ENCODE measurements at places on chromosomes 3 and 15.

DNA sequence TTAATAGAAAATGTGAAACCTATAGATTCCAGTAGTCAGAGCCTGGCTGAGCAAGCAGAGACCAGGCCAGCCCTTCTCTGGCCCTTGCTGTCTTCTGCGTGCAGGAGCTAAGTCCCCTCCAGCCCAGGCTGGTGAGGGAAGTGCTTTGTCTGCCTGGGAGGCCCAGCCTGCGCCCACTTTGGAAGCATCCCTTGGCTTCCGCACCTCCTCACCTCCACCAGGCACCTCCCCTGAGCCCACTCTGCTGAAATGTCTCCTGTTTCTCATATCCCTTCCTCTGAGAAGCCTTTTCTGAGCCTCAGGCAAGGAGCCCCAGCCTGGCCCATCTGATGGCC is 45.3 kb downstream of the ALDH1L1 start:
- no peak for DNase-seq

DNA sequence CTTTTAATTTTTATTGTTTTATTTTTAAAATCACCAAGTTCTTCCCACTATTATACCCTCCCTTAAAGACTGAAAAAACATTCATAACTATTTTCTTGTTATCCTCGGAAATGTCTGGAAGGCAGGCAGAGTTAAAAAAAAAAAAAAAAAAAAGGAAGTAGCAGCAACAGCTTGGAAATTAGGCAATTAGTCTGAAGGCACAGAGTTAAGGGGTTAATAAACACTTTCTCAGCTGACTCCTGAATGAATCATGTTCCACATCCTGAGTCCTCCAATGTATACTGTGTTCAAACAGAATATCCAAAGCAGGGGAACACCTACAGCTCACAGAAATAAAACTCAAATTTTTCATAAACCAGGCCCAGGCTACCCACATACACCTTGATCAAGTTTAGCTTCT is 5.8 kb downstream of the HEXA start:
- DNase-seq, result no peak

GRCh38 chr15:90918034-90918788 is 14.1 kb downstream of the HDDC3 start:
- DNase-seq, result no peak

DNA sequence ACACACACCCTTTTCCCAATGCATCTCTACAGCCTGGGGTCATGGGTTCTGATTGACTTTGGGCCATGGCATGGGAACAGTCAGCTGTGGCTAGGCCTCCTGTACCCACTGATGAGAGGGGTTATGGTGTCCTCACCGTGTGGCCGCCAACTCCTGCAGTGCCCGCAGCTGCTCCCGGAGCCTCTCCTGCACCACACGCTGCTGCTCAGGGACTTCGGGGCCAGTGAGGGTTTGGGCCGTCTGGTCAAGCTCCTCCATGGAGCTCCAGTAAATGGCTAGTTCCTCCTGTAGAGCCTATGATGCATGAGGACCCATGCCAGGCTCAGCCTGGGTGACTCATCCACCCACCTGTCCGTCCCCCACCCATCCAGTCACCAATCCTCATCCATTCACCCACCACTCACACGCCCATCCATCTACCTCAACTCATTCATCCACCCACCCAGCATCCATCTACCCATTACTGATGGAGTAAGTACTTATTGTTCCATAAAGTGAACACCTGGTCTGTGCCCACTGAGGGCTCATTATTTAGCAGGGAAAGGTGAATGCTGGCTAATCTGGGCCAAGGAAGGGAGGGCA is 21.6 kb downstream of the SPTBN5 start:
- DNase-seq, result no peak

DNA sequence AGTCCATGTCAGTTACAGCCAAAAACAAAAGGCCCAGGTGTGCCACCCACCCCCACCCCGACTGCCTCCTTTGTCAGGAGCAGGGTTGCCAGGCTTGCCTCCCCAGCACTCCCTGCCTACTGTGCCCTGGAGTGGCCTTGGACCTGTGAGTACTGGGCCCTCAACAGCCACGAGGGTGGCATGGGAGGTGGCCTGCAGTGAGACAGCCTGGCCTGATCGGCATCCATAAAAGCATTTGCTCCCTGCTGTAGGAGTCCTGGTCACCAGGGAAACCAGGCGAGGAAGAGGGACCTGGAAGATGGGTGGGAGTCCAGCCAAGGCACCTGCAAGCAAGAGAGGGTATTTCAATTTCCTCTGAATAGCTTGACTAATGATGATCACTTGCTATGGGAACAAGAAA is 56.4 kb upstream of the KCNMB2 start:
- DNase-seq, result no peak

DNA sequence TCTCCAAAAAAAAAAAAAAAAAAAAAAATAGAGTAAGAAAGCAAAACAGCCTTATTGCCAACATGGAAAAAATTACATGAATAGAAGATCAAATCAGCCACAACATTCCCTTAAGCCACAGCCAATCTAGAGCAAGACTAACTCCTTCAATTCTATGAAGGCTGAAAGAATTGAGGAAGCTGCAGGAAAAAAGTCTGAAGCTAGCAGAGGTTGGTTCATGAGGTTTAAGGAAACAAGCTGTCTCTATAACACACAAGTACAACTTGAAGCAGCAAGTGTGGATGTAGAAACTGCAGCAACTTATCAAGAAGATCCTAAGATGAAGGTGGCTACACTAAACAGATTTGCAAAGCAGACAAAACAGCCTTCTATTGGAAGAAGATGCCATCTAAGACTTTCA is 9.3 kb downstream of the PARL start:
- DNase-seq, result no peak

- no peak for DNase-seq
These were observed 39.2 kb upstream of the HERC1 start for GRCh38 chr15:63872759-63873510.

GRCh38 chr15:29066310-29066709 is 180.5 kb downstream of the APBA2 start:
- DNase-seq, result no peak

DNA sequence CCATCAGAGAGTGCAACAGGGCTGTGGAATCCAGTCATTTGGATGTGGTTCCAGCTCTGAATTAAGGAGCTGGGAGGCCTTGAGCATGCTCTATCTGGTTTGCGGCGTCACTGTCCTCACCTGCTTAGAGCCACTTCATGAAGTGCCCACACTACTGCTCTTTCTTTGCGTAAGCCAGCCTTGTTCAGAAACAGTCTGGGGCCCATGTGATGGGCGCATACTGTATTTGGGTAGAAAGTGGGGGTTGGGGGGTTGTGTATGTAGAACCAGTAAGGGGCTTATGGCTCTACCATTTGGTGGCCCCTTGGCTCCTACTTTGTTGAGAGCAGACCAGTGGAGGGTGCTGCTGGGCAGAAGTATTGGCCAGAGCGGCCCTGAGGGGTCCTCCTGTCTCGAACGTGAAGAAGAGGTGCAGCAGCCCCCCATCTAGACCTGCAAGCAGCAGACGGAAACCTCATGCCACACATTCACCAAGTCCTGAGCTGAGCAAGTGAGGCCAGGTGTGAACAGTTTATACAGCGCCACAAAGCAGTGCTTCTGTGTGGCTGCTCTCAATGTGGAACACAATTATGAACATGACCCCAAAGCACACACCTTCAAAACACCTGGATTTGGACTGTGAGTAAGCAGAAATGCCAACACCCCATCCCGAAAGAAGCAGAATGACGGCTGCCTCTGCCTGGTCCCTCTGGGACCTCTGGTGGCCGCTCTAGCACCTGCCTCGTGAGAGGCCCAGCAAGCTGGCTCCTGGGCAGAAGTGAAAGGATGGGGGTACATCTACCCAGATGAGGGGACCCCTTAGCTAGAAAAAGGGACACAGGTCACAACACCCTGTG is 26.6 kb downstream of the SRPRB start:
- no peak for DNase-seq

- DNase-seq, result no peak
These were observed 37.9 kb downstream of the ACP3 start for GRCh38 chr3:132354916-132355702.

DNA sequence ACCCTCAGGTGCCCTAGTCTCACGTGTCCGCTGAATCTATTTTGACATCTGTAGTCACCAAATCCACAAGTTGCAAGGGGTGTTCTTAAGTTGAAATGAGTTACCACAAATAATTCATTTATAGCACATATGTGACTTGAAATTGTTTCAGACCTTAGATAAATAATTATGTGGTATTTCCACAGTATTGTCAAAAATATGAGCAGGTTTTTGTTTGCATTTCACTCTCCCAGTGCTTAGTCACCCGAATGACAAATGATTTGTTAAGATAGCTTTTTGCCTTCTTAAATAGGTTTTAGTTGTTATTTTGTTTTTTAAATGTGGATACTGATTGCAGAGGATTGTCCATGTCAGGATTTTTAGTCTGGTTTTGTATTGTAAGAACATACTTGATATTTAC is 2.6 kb downstream of the MFSD1 start:
- no peak for DNase-seq

- DNase-seq, result no peak
These were observed 1570.1 kb downstream of the SI start for GRCh38 chr3:163508206-163508605.

DNA sequence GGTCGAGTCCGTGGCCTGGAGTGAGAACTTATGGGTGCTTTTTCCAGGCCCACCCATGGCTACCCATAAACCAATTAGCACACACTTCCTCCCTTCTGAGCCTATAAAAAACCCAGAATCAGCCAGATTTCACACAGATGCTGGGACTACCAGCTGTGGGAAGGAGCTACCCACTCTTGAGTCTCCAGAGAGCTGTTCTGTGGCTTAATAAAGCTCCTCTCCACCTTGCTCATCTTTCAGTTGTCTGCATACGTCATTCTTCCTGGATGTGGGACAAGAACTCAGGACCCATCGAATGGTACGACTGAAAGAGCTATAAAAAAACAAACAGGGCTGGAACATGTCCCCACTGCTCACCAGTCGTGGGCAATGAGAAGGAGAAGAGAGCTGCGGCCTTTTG is 555.4 kb upstream of the CCDC54 start:
- no peak for DNase-seq

GRCh38 chr3:117580806-117581205 is 871.2 kb downstream of the TUSC7 start:
- no peak for DNase-seq

GRCh38 chr15:99437315-99438223 is 128.2 kb upstream of the MEF2A start:
- no peak for DNase-seq

DNA sequence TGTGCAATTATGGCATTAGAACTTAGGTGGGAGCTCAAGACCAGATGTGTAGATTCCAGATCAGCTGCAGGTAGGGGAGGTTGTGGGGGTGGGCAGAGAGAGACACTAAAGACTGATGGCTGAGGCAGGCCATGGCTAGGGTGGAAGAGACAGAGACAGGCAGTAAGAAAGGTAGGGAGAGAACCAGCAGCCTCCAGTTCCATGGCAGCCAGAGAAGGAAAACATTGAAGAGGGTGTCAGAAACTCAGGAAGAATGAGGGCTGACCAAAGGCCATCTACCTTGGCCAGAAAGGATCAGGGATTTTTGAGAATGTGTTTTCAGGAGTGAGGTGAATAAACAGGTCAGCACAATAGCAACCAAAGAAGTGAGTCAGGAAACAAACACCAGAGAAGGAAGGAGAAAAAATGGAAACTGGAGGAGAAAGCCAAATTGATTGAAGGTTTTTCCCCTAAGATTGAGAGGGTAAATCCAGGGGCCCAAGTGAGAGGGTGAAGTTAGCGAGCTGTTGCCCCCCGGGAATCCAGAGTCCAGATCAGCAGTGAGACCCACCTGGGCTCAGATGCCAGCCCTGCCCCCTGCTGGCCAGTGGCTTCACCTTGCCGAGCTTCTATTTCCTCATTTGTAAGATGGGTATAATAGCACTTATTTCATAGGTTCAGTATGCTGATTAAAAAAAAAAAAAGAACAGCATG is 41.0 kb downstream of the ABHD2 start:
- peak; percentile 48 for DNase-seq

GRCh38 chr3:115254492-115255196 is 107.6 kb upstream of the ZBTB20 start:
- no peak for DNase-seq

DNA sequence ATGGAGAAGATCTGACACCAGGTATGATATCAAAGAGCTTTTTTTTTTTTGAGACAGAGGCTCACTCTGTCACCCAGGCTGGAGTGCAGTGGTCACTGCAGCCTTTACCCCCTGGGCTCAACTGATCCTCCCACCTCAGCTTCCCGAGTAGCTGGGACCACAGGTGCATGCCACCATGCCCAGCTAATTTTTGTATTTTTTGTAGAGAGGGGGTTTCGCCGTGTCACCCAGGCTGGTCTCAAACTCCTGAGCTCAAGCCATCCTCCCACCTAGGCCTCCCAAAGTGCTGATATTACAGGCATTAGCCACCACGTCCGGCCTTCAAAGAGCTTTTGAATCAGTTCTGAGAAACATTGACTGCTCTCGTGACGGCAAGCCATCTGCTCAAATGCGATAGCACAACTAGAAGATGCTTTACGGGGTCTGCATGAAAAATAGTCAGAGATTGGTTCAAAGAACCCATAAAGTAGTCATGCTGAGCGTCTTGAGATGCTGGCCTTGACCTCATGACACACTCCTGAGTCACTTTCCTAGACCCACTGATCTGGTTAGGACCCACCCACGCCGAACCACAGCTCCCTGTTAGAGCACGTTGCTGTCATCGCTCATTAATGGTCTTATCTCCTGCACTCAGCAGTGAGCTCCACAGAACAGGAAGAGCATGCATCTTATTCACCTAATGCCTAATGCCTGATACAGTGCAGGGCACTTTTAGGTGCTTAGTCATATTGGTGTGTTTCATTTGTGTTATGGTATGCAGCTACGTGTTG is 57.0 kb upstream of the NR2F2 start:
- no peak for DNase-seq

- DNase-seq, result no peak
These were observed 77.3 kb downstream of the LRTM1 start for GRCh38 chr3:54850484-54851018.

GRCh38 chr3:15557511-15557946 is 36.0 kb upstream of the COLQ start:
- DNase-seq, result peak; percentile 70

GRCh38 chr3:177713928-177714900 is 516.9 kb upstream of the TBL1XR1 start:
- no peak for DNase-seq

DNA sequence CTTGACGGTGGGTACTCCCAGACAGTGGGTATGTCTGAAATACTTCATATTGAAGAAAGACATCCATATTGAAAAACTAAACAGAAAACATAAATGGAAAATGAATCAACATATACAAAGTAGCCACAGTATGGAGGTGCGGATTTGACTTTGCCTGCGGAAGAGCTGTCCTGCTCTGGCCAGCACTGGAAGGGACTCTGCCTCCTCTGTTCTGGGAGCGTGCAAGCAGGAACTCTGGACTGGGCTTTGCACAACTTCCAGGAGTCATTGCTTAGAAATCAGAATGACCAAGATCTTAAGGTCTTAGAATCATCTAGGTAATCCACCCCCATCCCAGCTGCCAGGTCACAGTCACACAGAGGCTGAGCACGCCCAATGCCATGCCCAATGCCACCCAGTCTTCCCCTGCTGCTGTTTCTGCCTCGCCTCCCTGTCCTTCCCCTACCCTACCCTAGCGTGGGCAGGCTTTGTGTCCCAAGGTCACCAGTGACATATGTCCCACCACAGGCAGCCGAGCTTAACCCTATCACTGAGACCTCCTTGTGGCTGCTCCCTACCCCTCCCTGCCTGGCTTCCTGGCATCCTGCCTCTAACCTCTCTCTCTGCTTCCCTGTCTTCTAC is 36.3 kb downstream of the CDC25A start:
- no peak for DNase-seq

All from CD4-positive, alpha-beta T cell treated with Interleukin-6 at 100 ng/mL for 8 hours (primary cell).